ENCODE measurements at places on chromosomes 13 and 19. TPM values are rescaled to one million over a fixed set of nuclear protein-coding genes. Genes with fewer than 3 reads are reported as not detected.

The CEACAM5 gene
- total RNA-seq, result 1.7 TPM

The PCDH9 gene
- 6.0 TPM for total RNA-seq

The PRRG2 gene
- total RNA-seq, result 0.93 TPM

The EPSTI1 gene
- 0.17 TPM for total RNA-seq

The PRDX2 gene
- total RNA-seq, result 0.51 TPM

The ICAM5 gene
- 0.34 TPM for total RNA-seq

The ETV2 gene
- total RNA-seq, result 2.1 TPM

The CYP4F8 gene
- not detected for total RNA-seq

The FBN3 gene
- total RNA-seq, result not detected

The MYO1F gene
- total RNA-seq, result 0.31 TPM

The B3GNT8 gene
- 0.37 TPM for total RNA-seq

The ZNF549 gene
- total RNA-seq, result 2.1 TPM

The C1QTNF9B gene
- not detected for total RNA-seq

The F10 gene
- total RNA-seq, result not detected

Data from A549 treated with GW870086 at 1 μM for 4 hours (cell line).